ENCODE measurements at places on chromosomes 3 and 15.

DNA sequence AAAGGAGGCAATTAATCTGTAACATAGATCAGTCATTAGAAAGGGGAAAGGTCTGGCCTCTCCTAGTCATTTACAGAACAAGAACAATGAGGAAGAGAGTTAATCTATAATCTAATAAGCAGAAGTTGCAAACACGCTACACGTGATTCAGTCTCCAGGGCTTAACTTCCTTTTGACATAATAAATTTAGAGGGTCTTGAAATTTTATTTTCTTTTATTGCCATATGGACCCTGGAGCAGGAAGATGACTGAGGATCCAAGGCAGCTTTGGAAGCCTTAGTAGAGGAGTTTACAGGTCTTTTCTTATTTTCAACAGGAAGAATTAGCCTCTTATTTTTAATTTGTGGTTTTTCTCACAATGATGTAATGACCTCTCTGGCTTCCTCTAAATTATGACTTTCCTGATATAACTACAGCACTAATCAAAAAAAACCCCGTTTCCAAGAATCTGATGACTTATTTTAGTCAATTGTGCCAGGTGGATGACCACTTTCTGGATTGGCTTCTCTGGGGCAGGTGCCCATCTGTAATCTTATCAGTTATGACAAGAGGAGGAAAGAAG is 32.2 kb downstream of the ADGRG7 start:
- no peak for DNase-seq

GRCh38 chr3:152205097-152205593 is 63.6 kb upstream of the MBNL1 start:
- no peak for DNase-seq

DNA sequence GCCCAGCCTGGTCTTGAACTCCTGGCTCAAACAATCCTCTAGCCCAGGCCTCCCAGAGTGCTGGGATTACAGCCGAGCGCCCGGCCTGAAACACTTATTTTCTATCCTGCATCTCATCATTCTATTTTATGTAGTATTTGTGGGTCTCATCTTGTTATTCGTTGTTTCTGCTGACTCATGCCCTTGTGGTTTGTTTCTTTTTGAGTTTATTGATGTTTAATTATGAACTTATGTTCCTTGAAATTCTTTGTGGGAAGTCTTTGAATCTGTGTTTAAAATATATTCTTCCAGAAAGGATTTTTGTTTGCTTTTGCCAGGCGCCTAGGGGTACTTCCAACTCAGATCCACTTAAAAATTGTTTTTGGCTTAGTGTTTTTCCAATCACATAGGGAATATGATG is 78.3 kb upstream of the C15orf39 start:
- no peak for DNase-seq

- DNase-seq, result peak; percentile 49
Observed at GRCh38 chr15:31977812-31978661, 52.3 kb upstream of the CHRNA7 start.

DNA sequence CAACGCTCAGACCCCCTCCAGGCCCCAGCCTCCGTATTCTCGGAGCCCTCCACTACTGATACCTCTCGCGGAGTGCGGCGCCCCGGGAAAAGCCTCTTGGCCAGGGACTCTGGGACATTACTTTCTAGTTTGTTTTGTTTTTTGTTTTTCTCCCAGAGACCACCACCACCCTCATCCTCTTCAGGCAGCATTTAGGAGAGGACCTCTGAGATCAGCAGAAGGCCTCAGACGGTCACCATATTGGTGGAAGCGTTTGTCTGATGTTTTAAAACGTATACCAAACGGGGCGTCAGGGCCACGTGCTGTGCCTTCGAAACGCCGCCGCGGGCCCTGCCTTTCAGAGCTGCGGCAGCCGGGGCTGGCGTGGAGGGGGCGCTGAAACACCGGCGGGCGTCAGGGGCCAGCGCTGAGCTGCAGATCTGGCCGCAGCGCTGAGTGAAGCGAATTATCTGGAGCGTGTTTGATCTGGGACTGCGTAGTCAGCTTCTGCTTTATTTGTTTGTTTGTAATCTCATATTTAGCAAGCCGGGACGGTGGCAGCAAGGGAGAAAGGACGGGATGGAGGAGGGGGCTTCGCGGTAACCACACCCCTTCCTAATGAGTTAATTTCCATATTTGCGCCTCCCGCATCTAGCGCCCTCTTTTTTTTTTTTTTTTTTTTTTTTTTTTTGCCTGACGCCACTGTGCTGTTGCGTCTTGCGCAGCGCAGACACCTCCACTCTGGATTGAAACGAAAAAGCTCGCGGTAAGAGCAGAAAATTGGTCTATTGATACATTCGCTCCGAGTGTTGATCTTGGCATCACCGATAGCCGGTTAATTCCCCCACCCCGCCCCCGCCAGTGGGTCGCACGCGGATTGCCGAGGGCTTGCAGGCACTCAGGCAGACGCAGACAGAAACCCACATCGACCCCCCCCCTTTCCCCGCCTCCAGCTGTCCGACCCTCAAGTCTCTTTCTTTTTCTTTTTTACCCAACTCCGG is 14.9 kb downstream of the SOX2 start:
- no peak for DNase-seq

DNA sequence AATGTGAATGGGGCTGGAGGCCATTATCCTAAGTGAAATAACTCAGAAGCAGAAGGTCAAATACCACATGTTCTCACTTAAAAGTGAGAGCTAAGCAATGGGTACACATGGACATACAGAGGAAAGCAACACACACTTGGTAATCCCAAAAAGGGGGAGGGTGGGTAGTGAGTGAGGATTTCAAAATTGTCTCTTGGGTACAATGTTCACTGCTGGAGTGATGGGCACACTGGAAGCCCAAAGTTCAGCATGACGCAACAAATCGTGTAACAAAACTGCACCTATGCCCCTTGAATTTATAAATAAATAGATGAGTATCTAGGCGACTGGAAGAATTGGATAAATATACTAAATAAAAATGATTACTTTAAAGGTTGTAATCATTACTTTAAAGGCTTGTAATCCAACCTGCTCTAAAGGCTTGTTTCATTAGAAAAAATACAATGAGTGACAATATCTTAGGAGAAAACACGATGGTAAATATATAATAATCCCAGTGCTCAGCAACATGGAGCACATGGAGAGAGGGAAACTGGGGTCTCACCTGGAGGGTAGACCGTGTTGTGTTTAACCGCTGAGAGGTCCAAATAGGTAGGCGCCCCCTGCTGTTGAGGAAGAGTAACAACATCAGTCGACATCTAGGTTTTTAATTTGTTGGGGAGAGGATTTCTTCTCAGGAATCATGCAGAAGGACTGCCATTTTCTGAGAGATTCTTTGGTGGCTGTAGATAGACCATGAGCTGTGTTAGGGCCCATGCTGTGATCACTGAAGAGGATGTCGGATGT is 78.5 kb upstream of the ROBO1 start:
- DNase-seq, result peak; percentile 22

DNA sequence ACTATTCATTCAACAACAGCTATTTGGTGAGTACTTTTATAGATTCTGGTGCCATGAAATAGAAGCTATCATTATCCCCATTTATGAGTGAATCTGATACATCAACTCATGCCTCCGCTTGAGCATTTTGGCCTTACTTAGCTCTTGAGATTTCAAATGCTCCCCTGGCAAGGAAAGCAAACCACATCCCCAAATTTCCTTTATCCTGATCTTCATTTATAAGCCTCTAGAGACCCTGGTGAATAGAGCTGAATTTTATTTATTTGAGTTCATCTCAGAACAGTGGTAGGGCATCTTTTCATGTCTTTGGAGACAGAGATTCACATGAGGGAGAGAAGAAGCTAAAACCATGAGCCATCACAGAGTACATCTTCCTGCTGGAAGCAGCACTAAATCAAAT is 317.2 kb downstream of the SLC9A9 start:
- DNase-seq, result no peak
